ENCODE measurements at places on chromosomes 12 and 14. TPM values are rescaled to one million over a fixed set of nuclear protein-coding genes. Genes with fewer than 3 reads are reported as not detected.

Gene B3GNT4
- not detected for total RNA-seq

Gene PSMB11
- total RNA-seq = not detected

Gene PTGR2
- total RNA-seq = 15.9 TPM

DNA sequence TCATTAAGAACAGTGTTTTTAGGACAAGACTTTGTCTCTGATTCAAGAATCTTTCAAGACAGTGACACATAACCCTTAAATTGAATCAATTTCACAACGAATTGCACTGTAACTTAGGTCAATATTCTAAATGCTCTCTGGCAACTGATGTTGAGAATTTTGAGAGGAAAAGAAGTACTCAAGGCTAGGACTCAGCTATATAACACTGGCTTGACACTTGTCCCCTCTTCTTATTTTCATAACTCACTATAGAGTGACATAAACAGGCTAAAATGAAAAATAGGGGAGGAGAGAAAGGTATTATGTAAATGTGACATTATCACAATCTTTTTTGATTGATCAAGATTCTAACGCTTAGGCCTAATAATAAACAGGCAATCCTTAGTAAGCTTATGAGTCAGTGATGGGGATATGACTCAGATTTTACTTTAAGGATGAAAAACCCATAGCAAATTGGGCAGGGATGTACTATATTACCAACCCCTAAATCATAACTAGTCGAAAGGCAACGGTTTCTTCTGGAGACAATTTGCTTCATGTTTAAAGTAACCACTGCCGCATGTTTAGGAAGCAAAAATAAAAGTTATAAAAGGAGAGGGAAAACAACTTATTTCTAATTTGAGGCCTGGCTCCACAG, 10.9 kb downstream of the BTG1 start:
- peak overlapping the region; percentile 100 for H3K27ac ChIP-seq
- no peaks in the 10 kb centered on the region for H3K36me3 ChIP-seq
- DNase-seq = no peak
- no peaks in the 10 kb centered on the region for H3K27me3 ChIP-seq
- H3K4me3 ChIP-seq = no peak overlapping the region
- H3K4me1 ChIP-seq = no peaks in the 10 kb centered on the region

GRCh38 chr12:30019366-30020140, 235.8 kb upstream of the TMTC1 start:
- H3K27me3 ChIP-seq = no peaks in the 10 kb centered on the region
- H3K36me3 ChIP-seq = no peaks in the 10 kb centered on the region
- DNase-seq = no peak
- H3K4me1 ChIP-seq = no peaks in the 10 kb centered on the region
- H3K27ac ChIP-seq = no peak overlapping the region
- no peak overlapping the region for H3K4me3 ChIP-seq

DNA sequence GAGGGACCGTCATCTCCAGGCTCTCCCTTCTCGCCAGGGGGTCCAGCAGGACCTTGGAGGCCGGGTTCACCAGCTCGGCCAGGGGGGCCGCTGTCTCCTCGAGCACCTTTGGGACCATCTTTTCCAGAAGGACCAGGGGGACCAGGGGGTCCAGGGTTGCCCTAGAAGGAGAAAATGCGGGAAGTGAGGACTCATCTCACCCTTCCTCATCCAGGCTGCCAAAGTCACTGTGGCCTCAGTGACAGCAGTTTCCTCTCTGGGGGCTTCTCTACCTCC, 15.1 kb downstream of the TMEM106C start:
- no peaks in the 10 kb centered on the region for H3K36me3 ChIP-seq
- H3K27ac ChIP-seq = no peak overlapping the region
- H3K27me3 ChIP-seq = no peaks in the 10 kb centered on the region
- H3K4me1 ChIP-seq = no peaks in the 10 kb centered on the region
- no peak overlapping the region for H3K4me3 ChIP-seq
- no peak for DNase-seq
